GM18507 (cell line): ENCODE measurements at places on chromosomes 16 and 17.

DNA sequence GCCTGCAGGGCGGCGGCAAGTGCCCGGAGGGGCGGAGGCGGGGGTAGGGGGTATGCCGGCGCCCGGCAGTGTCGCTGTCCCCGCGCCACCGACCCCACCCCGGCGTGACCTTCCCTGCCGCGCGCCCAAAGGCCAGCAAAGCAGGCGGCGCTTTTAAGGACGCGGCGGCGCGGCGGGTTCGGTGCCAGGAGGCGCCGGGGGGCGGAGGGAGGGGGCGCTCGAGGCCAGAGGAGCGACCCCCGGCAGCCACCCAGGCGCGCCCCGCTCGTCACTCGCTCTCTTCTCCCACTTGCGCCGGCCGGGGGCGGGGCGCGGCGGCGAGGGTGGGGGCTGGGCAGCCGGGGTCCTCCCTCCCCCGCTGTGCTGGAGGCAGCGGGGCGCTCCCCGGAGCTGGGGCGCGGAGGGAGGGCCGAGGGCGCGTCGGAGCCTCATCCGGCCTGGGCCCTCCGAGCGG, 8.6 kb upstream of the BAHCC1 start:
- no peak for DNase-seq

DNA sequence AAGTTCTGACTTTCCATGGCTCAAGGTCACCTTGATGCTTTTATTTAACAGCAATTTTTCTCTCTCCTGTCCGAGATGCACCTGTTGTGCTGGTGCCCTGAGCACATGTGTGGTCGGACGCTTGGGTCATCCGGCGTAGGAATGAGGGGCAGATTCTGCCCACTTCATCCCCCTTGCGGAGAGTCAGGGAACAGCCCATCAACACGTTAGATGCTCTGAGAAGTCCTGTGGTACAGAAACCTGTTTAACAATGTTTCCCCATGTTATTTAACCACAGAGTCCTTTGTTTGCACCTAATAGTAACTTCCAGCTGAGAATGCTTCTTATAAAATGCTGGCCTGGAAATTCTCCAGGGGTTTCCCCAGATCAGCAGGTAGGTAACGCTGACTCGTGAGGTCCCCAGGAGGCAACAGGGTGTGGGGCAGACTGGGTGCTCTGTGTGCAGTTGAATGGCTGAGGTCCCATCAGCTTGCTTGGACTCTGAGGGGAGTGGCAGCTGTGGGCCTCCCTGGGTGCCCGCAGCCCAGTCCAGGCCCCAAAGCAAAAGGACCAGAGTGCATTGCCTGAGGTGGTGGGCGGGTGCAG, 17.8 kb downstream of the DOC2B start:
- DNase-seq: no peak

DNA sequence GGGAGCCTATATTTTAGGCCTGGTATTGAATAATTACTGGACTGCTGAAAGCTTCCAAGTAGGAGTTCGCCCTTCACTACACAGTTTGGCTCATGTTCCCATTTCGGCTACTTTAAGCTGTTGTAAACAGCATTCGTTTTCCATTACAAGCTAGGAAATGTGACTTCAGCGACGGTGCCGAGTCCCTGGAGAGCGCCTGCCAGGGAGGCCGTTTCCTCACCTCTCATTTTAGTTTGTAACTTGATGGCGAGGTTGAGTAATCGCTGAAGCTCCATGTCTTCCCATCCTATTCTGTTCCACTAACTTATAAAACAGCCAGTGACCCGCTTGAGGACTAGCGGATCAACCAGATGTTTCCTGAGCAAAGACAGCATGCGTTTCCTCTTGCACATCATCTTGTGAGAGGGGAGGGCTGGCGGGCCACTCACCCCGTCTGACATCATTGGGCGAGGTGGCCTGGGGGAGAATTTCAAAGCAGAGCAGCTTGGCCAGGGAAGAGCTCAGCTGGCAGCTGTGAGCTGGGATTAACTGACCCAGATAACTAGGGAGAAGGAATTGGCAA, 32.9 kb downstream of the PCTP start:
- no peak for DNase-seq

- no peak for DNase-seq
Observed at GRCh38 chr17:6047966-6048365, 22.2 kb upstream of the WSCD1 start.

- no peak for DNase-seq
Observed at GRCh38 chr17:73058022-73058421, 34.5 kb downstream of the SLC39A11 start.

DNA sequence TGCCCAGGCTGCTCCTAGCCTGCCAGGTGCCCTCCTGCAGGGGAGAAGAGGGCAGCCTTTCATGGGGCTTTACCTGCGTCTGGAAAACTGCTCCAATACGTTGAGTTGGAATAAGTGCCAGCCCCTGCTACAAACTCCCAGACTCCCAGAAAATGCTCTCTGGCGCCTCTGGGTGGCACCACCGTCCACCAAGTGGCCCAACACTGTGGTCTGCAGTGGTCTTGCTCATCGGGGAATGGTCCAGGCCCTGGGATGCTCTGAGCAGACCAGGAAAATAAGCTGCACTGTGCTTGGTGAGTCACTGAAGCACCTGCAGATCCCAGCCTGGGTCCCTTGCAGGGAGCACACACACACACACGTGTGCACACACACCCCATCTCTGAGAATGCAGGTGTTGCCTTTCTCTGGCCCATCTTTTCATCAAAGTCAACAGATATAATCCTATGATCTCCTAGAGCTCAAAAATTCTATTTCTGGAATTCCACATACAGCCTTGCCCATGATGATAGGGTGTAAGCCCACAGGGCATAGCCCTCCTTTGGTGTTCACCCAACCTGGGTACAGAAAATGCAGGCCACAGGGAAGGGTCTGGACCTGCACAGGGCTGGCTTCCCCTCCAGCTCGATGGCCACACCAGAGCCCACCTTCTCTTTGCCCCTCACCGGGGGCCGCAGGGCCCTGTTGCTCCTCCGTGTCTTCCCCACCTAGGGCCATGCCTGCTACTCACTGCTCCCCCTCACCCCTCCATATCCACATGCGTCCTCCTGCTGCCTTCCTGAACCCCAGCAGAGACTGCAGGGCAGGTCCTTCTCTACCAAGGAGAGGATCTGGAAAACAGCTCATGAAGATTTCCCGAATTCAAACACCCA, 20.5 kb downstream of the CDIP1 start:
- no peak for DNase-seq

GRCh38 chr17:47224966-47225365, 15.8 kb downstream of the MYL4 start:
- DNase-seq: no peak

DNA sequence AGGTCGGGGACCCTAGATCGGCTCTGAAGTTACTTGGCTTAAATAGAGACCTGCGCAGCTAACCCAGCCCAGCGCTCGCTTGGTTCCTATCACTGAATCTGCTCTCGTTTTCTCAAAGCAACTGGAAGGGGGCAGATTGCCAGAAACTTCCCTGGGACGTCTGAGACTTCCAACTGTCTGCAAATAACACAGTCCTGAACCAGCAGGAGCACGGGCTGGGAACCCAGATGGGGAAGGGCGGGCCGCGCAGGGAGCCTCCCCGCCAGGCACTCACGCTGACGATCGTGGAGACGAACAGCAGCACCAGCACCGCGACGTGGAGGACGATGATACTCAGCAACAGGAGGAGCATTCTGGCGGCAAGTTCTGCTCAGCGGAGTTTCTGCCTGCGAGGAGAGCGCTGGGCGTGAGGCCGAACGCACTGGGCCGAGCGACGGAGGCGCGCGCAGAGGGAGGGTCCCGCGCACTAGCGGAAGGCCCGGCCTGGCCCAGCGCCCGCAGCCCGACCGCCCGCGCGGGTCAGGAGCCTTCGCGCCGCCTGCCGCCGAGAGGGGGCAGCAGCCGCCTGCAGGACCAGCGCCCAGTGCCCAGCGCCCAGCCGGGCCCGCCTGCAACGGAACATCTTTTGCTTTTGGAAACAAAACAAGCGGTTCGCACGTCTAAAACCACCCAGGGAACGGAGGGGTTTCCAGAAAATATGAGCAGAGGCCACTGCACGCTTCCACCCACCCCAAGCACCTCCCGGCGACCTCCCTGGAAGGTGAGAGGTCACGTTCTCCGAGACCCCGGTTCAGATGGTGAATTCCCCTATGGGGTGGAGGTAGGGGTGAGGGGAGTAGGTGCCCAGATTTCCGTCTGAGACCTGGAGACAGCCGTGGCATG, 4.5 kb downstream of the PMP22 start:
- peak; percentile 23 for DNase-seq

GRCh38 chr16:12067714-12068401, 91.3 kb downstream of the SNX29 start:
- peak; percentile 57 for DNase-seq

DNA sequence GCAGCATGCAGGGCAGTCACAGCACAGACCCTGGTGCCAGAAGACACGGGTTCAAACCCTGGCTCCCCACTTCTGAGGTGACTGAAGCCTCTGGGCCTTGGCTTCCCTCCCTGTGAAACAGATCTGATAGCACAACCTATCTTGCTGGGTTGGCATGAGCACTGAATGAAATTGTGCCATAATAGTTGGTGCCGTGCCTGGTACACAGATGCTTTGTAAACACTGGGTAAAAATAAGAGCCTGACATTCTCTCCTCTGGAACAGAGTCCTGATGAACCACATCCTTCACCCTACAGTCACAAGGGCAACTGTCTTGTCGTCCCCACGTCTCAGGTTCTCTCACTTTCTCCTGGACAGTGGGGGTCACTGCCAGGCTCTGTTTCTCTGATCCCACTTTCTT, 35.7 kb downstream of the NOS2 start:
- DNase-seq: no peak

DNA sequence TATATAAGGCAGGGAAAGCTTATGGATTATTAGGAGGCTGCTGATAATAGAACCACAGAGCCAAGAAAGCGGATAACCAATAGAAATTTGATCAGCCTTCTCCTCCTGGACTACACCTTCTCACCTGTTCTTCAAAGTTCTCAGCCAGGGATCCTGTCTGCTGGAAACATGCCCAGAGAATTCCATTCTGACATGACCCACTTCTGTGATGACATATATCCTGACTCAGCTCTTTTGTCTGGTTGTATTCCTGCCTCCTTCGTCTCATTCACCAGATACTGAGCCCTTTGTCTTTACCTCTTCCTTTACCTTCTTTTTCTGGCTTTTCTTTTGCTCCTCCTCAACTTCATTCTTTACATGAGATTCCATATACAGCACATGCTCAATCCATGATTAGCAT, 576.1 kb downstream of the CDH11 start:
- no peak for DNase-seq

DNA sequence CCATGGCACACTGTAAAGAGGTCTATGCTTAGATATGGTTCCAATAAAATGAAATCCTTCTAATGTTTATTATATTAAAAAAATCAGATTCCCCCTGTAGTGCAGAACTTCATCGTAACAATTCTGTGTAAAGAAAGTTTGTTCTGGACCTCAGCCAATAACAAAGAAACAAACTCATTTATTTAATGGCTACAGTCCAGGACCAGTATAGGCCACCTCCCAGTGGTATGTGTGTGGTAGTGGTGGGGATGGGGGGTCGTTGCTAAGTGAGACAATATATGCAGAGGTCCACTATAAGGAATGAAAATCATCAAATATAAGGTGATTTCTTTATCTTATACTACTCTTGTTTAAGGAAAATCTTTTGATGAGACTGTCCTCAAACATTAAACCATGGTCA, 136.4 kb downstream of the CDK5R1 start:
- no peak for DNase-seq

DNA sequence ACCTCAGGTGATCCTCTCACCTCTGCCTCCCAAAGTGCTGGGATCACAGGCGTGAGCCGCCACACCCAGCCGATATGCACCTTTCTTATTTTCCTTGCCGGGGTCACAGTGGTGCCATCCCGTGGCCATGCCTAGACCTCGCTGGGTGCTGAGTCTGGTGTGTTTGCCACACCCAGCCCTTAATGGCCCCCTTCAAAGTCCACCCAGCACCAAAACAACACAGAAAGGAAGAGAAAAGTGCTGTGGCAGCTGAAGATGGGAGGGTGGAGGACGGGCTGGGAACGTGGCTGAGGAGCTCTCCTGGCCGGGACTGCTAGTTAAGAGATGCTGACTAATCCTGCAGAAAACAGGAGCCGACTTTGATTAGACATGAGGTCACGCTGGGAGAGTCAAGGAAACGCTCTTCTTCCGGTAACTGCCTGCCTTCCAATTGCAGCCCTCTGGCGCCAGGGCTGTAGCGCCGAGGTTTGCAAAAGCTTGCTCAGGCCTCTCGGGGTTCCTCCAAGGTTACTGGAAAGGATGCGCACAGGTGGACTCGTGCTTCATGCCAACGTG, 10.9 kb downstream of the SLC43A2 start:
- DNase-seq: no peak

DNA sequence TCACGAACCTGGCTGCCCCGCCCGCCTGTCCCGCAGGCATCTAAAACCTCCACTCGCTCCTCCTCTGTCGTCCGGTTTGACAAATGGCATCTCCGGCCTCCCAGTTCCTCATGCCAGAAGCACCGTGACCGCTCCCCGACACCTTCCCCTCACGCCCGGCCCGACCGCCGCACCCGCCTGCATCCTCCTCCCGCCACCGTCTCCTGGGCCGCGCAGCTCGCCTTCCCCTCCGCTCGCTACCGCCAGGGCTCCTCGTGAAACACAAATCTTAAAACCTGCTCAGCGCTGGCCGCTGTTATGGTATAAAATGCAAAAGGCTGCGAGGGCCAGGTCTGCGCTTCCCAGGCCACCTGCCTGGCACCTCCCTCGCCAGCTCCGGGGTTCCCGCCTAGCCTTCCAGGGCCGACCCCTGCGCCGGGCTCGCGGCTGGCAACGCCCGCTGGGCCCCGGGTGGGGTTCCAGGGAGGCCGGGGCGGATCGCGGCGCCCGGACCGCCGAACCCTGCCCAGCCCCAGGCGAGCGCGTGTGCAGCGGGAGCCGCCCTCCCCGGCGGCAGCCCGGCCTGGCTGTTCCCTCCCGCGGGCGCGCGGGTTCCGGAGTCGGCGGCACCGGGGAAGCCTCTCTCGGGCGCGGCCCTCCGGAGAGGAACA, 488 bp downstream of the SPSB3 start:
- no peak for DNase-seq

DNA sequence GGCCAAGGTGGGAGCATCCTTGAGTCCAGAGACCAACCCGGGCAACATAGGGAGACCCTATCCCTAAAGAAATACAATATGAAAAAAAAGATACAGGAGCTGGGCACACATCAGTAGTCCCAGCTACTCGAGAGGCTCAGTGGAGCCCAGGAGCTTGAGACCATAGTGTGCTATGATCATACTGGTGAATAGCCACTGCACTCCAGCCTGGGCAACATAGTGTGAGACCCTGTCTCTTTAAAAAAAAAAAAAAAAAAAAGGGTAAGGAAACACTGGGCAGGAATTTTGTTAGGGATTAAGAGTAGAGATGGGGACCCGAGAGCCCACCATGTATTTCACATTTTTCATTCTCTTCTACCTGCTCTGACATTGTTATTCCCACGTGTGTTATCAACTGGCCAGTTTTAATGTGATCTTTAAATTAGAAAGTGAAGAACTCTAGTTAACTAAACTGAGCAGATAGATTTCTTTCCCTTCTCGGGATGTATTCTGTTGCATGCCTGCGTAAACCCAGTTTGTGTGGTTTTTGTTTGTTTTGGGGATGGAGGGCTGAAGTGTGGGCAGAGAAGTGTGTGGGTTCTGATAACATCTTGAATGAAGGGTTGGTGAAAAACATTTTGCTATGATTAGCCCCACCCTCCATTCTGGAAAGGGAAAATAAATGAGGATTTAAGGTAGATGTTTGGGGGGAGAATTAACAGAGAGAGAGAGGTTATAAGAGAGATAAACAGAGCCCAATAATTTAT, 17.2 kb upstream of the SNTB2 start:
- DNase-seq: no peak
